NCI-H2171 (cell line): ENCODE measurements at places on chromosomes 5 and 9.

GRCh38 chr9:79301551-79302391 is 270.0 kb upstream of the TLE4 start:
- DNase-seq, result no peak

- no peak for DNase-seq
These were observed 40.5 kb downstream of the MVB12B start for GRCh38 chr9:126367139-126367538.

DNA sequence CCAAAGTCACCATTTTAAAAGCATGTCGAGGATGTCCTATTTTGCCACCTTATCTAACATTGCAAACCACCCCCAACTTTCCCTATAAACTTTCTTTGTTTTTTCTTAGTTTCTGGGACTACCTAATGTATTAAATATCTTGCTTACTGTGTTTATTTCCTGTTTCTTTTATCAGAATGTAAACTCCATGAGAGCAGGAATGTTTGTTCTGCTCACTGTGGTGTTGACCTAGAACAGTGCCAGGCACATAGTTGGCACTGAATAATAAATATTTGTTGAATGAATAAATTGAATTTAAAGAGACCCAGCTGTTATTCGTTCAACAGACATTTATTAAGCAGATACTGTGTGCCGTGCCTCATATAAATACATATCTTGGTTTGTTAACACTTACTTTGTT is 35.2 kb downstream of the MACIR start:
- DNase-seq, result no peak

- DNase-seq, result no peak
These were observed 29.2 kb downstream of the PWWP2A start for GRCh38 chr5:160090059-160090458.

DNA sequence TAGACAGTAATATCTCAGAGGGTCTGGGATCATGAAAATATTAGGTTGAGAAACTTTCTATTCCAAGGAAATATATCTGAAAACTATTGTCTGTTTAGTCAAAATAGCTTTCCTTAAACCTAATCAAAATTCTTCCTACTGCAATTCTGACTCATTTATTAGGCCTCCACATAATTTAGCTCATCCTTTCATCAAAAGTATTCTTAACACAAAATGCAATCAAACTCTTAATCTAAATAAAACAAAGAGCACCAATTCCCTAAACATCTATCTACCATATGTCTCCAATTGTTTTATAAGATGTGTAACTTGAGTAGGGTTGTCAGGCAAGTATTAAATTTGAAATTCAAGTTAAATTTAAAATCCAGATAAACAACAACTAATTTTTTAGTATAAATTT is 142.1 kb downstream of the PLK2 start:
- no peak for DNase-seq

DNA sequence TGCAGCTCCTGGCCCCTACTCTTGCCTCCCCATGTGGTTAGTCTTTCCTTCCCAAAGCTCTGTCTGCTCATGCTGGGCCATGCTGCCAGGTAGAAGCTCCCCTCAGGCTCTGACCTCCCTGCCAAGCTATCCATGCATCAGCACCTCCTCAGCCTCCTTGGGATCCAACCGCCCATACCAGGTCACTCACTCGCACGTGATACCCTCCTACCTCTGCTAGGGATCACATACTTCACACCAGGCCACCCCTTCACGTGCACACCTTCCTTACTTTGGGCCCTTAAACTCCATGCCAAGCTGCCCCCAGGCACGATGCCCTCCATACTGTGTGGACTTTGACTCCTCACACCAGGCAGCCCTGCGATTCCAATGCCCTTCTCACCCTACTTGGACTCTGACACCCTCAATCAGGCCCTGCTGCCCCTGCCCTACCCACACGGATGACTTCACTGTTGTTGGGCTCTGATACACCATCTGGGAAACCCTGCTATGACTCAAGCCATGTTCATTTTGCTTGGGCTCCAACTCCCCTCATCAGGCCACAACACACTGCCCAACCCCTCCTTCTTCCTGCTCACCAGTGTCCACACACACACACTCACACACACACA is 34.1 kb downstream of the ZNF483 start:
- DNase-seq, result no peak

- DNase-seq, result no peak
These were observed 25.1 kb downstream of the PRLR start for GRCh38 chr5:35205186-35205585.

DNA sequence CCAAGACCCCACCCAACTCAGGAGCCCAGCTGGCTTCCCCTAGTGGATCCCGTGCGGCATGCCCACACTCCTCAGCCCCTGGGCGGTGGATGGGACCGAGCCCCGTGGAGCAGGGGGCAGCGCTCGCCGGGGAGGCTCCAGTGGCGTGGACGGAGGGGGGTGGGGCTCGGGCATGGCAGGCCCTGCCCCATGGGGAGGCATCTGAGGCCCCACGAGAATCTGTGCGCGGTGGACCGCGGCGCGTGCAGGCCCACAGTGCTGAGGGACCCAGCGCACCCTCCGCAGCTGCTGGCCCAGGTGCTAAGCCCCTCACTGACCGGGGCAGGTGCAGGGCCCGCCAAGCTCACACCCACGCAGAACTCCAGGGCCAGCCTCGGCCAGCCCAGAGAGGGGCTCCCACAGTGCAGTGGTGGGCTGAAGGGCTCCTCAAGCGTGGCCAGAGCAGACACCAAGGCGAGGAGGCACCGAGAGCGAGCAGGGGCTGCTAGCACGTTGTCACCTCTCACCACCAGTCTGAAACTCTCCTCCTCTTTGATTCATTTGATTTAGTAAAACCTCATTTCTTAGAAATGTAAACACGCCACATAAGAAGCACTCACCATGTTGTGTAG is 25.6 kb downstream of the RNF130 start:
- no peak for DNase-seq

DNA sequence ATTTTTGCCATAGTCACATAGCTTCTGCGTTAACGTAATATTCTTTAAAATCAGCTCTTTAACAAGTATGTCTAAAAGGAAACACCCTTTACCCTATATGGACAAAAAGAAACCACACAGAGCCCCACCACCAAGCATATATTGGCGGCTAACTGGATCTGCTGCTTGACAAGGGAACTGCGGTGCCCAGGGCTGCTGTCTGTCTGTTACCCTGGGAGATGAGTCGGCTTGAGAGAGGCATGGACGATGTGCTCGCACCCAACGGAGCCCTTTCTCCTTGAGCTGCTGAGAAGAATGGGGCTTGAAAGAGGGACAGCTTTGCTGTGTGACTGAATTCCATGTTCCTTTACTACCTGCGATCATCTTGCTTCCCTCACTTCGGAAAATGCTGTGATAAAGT is 158.6 kb upstream of the SHB start:
- no peak for DNase-seq

GRCh38 chr5:90066920-90067319 is 342.6 kb downstream of the CETN3 start:
- DNase-seq, result no peak

DNA sequence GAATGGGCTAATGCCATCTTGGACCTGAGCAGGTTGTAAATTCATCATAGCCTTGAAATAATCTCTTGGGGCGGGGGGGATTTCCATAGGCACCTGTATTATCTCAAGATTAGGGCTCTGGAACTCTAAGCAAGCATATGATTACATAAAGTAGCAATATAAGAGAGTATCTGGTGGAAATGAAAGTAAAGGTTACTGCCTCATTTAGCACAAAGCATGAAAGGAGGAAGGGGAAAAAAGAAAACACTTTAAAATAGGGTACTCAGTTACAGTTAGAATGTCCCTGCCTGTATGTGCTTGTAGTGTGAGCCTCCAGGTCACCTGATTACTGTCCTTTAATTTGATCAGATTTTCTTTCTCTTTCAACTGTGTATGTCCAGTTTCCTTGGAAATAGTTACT is 1079.7 kb upstream of the CDH18 start:
- DNase-seq, result no peak

GRCh38 chr5:103793595-103794182 is 231.1 kb upstream of the NUDT12 start:
- DNase-seq, result no peak

GRCh38 chr5:173452119-173452905 is 124.1 kb upstream of the STC2 start:
- no peak for DNase-seq

DNA sequence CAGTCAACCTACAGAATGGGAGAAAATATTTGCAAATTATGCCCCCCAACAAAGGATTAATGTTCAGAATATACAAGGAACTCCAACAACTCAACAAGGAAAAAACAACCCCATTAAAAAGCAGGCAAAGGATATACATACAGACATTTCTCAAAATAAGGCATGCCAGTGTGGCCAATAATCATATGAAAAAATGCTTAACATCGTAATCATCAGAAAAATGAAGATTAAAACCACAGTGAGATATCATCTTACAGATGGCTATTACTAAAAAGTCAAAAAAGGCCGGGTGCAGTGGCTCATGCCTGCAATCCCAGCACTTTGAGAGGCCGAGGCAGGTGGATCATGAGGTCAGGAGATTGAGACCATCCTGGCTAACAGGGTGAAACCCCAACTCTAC is 103.2 kb downstream of the KLHL3 start:
- DNase-seq, result no peak

- peak; percentile 10 for DNase-seq
These were observed 10.3 kb downstream of the CNOT8 start for GRCh38 chr5:154868702-154869101.

- DNase-seq, result no peak
These were observed 10.7 kb downstream of the C9orf153 start for GRCh38 chr9:86248746-86249145.

GRCh38 chr5:100790170-100790665 is 112.9 kb downstream of the ST8SIA4 start:
- no peak for DNase-seq

DNA sequence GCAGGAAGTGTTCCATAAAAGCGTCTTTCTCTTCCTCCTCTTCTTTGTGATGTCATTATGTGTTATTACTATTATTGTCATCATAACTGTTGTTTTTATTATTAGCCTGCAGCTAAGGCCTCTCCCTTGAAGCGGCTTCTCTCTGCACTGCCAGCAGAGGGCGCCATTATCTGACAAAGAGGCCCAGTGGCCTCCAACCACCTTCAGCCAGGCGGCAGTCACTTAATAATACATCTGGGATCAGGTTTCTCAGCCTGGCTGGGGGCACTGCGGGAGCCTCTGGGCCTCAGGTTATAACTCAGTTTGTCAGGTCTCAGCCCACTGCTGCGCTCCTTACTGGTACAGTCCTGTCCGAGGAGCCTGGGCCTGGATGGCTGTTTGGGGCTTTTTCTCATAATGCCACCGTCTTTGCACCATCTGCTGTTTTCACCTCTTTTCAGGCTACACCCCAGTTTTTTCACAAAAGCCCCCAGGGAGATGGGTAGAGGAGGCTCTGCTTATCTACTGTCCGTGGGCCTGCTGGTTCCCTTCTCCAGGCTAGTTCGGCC is 281.9 kb downstream of the NSG2 start:
- DNase-seq, result no peak

DNA sequence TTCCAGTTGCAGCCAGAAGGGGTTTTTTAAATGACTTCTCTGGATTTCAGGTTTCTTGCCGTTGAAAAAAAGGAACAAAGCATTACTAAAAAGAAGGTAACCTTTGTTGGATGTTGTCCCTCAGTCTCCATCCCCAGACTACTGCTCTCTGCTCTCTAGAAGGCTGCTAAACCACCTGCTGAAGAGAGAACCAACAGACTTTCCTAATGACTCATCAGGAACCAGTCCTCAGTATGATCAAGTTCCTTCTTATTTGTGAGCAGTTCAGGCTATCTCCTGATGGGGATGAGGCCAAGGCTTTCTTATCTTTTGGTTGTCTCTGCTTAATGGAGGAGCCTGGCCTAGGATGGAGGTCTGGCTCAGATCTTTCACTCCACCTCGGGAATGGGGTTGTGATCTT is 4.1 kb downstream of the KIF4B start:
- DNase-seq, result no peak

GRCh38 chr9:108197008-108197365 is 658.8 kb downstream of the ACTL7B start:
- DNase-seq, result no peak

- DNase-seq, result no peak
These were observed 484.8 kb downstream of the ZSWIM6 start for GRCh38 chr5:61816585-61817450.

- DNase-seq, result no peak
These were observed 179.5 kb downstream of the MAPKAP1 start for GRCh38 chr9:125527471-125528002.

DNA sequence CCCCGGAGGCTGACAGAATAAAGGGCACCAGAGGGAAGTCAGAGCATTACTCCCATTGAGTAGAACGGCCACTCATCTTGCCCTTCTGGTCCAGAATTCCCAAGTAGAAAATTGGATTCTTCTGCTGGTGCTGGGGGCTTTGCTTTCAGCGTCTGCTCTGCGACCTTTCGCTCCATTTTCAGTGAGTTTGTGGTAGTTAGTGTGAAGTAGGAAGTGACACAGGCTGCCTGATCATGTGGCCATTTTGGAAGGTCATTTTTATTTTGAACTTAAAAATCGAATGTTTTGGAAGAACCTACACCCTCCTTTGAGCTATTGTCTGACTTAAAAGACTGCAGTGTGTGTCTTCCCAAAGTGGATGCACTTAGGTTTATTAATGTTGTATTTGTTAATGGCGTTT is 56.7 kb upstream of the FAM120AOS start:
- DNase-seq, result no peak

DNA sequence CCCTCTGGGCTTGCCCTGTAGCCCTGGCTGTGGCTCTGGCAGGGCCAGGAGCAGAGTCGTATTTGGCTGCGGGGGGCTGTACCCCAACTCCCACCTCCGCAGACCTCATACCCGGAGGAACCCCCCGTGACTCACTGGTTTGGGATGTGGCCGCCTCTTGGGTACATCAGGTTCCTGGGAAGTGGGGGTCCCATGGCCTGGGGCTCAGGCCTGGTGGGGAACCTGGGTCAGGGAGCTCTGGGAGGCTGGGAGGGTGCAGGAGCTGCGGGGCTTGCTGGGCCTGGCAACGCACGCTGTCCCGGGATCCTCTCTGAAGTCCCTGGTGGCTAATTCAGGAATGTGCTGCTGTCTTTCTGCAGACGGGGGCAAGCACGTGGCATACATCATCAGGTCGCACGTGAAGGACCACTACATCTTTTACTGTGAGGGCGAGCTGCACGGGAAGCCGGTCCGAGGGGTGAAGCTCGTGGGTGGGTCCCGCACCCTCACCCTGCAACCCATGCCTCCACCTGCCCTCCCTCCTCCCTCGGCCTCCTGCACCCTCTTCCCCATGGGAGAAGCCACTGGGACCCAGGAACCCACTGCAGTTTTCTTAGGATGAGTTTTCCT is 2.4 kb downstream of the LCN1 start:
- no peak for DNase-seq

DNA sequence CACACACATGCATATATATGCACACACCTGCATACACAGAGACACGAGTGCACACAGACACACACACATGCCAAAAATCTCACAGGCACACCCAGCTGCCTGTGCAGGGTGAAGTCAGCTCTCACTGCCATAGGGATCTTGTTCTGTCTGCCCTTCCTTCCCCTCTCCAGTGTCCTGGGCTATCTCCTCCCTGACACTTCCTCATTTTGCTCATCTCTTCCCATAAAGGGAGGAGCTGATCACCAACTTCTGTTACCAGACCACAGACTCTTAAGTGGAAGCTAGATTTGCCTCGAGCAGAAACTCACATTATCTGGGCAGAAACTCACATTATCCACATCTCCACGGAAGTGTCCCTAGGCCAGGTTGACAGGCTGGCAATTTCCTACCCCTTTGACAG is 28.7 kb downstream of the LCP2 start:
- no peak for DNase-seq
